HFFc6 (cell line): ENCODE measurements at places on chromosomes 13 and 19. TPM values are rescaled to one million over a fixed set of nuclear protein-coding genes. Genes with fewer than 3 reads are reported as not detected.

The ATXN8OS gene
- total RNA-seq: not detected in 3 replicates

GRCh38 chr13:53782488-53782961 is 753.9 kb downstream of the OLFM4 start:
- DNase-seq: peak; percentile 22

GRCh38 chr19:7743425-7743841 is 3.9 kb downstream of the CD209 start:
- no peak for DNase-seq

- no peak for DNase-seq
Measured at GRCh38 chr13:97569841-97570240, 135.9 kb downstream of the RAP2A start.
